ENCODE measurements at places on chromosomes 11 and 22.

- no peak for DNase-seq
These were observed 14.0 kb downstream of the RPS6KA4 start for GRCh38 chr11:64372802-64373597.

- no peak for DNase-seq
These were observed 189.4 kb downstream of the GRIA4 start for GRCh38 chr11:105799263-105799662.

- DNase-seq: no peak
These were observed 573.6 kb downstream of the INSC start for GRCh38 chr11:15688351-15688792.

- DNase-seq: no peak
These were observed 33.9 kb upstream of the CRYBB3 start for GRCh38 chr22:25165785-25166184.

DNA sequence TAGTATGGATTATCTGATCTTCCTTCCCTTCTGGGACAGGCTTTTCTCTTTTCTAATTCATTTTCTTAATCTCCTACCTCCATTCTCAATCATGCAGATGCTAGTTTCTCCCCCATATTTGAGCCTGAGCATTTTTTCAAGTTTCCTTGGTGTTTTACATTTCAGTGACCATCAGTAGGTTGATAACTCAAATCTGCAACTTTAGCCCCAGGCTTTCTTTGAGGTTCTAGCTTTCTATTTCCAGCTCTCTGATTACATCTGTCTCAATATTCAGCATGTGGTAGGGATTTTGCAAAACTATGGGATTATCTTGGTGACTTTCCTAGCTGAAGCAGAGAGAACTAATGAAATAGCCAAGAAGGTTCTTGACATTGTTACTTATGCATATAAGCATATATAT is 67.8 kb downstream of the ARHGEF12 start:
- DNase-seq: no peak

- DNase-seq: peak; percentile 9
These were observed 10.5 kb upstream of the DEPDC7 start for GRCh38 chr11:33005175-33005574.

DNA sequence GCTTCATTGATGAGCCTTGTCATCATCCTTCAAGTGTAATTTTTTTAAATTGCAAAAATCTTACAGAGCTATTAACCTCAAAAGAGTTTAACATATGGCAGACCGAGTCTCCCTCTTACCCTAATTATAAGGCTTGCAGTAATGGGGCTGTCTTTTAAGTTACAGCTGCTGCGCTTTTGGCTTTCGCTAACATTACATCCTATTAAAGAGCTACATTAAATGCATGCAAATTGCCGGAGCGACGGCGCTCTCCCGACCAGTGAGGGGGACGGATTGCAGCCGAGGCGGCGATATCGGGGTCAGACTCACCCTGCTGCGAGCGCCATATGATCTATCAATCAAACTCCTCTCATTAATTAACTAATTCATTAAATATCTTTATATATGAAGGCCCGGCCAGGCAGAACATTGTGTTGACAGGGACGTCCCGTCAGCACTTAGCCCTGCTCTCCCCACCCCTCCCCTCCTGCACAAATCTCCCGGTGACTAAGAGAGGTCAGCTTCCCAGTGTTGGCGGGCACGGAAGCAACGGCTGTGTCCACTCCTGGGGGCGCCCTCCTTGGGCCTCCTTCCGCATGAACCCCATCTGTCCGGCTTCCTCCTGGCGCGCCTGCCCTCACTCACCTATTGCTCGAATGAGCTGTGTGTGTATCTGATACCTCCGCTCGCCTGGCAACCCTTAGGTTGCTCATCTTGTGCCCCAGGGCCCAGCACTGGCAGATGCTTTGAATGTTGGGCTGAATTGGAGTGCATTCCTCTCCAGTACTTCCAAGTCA is 156.0 kb upstream of the CADM1 start:
- DNase-seq: no peak

GRCh38 chr22:38289583-38290082 is 16.8 kb upstream of the TMEM184B start:
- DNase-seq: no peak

DNA sequence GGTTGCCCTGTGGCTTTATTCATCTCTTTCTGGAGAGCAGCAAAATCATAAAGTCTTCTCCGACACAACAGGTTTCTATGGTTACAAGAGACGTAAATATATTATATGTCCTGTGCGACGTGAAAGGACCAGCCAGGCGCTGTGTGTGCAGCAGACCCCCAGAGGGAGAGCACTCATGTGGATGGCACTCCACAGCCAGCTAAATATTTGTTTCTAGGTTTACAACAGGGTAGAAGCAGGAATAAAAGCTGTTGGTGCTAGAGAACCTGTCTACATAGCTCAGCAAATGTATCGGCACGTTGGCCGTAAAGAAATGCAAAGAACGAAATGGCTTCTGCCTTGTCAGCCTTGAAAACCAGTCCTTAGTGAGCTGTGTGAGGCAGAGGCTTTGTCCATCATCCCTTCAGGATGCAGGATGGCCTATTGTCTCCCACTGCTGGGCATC is 133.8 kb upstream of the PITPNB start:
- DNase-seq: no peak

- peak; percentile 64 for DNase-seq
These were observed 22.6 kb downstream of the RTN4RL2 start for GRCh38 chr11:57482782-57483561.

DNA sequence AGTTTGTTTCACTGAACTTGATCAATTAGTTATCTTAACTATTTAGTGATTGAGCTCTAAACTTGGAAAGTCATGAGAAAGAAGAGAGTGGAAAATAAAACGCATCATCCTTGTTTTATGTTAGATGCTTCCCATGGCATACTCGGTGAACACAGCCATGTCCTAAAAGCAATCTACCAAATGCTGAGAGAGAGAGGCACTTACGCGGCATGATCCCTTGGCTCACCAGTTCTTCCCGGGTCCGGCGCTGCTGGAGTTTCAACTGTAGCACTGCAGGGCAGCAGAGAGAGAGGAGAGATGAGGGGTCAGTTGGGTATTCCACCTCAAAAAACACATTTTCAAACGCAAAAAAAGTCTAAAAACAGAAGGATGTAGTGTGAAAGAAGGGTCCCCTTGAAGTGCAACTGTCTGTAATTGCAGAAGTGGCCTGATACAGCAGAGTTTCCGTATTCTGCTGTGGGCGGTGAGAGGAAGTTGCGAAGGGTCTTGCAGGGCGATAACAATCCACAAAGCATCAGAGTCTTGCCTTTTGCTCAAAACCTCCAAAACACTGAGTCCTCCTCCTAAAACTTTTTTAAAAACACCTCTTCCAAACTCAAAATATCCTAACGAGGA is 92.7 kb downstream of the SGSM3 start:
- peak; percentile 74 for DNase-seq

Data from GM12865 (cell line).